ENCODE measurements at places on chromosomes 7 and 10.

GRCh38 chr7:30656006-30656957 lies 26.0 kb downstream of the CRHR2 start:
- DNase-seq = no peak

GRCh38 chr7:73602721-73603651 lies 21.3 kb downstream of the MLXIPL start:
- DNase-seq = peak; percentile 47

- no peak for DNase-seq
Observed at GRCh38 chr7:38245409-38245977, 27.9 kb downstream of the TARP start.

DNA sequence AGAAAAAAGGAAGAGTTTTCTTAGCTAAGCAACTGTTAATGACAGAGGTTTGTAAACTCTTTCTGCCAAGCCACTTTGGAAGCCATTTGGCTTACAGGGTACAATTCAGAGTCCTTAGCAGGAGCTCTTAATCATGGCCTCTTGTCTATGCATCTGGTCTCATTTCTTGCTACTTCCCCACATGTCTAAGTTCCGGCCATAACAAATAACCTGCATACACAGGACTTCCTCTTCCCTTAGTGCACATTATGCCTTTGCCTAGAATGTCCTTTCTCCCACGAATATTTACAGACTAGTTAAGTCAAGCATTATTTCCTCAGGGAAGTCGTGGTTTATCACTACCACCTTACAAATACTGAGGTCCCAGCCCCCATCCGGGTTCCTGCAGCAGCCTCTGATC lies 8.6 kb upstream of the UPF2 start:
- DNase-seq = no peak

- DNase-seq = no peak
Observed at GRCh38 chr7:34838329-34838728, 180.3 kb downstream of the NPSR1 start.

DNA sequence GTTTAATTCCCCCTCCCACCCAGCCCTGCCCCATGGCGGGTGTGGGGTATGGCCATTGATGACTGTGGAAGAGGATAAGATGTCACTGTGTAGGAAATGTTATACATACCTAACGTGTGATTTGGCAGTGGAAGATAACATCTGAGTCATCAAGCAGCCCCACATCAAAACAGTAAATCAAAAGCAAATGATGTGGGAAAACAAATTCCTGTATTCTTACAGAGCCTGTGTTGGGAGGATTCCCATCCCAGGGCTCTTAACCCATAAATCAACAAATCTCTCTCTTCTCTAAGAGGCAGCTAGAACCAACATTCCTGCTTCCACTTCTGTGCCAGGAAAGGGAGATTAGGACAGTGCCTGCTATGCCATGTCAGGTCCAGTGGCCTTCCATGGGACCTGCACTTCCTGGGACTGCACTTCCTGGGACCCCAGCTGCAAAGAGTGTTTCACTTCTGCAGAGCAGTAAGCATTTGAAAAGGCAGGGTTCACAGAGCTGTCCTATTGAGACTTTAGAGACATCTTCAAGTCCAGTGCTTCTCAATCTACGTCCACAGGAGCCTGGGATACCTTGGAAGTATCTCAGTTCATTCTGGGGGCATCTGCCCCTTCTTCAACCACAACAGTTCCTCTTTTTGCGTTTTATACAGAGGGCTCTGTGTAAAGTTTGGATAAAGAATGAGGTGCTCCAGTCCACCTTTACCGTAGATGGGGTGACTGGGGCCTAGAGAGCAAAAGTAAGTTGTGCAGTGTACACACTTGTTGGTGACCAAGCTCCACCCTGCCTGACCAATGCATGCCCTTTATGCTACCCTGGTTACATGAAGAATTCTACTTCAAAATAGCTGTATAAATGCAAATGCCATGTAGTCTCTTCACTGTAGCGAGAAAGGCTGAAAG lies 45.7 kb downstream of the ATXN7L1 start:
- DNase-seq = peak; percentile 96

DNA sequence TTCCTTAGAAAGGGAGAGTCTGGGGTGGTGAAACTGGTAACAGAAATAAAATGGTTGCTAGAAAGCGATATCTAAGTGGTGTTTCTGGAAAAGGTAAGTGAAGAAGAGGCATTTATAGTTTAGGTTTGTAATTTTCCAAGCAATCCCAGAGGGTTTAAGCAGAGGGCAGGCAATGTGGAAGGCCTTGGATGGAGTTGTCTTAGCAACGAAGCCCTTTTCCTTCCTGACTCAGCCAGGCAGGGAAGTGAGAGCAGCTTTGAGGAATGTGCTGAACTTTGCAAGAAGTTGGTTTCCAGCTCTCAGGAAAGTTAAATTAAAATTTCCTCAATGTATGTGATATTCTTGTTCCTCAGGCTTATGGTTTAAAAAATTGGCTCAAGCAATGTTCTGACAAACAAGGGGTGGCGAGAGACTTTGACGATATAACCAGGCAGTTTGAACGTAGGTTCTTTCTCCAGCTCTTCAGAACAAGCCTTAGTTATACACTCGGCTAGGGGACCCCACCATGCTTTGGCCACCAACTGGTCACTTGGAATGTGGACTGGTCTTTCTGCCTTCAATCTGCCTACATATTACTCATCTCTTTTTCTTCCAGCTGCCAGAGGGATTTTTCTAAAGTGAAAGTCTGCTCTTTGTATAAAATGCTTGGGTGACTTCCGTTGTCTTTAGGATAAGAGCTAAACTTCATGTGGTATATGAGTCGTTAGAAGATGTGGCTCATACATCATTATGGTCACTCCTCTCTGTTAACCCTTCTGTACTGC lies 66.9 kb upstream of the SLC25A13 start:
- peak; percentile 81 for DNase-seq

GRCh38 chr10:97915346-97916131 lies 65.9 kb downstream of the GOLGA7B start:
- DNase-seq = no peak
